ENCODE measurements at places on chromosomes 4 and X. TPM values are rescaled to one million over a fixed set of nuclear protein-coding genes. Genes with fewer than 3 reads are reported as not detected.

The MAGEA2 gene
- total RNA-seq, result not detected

The CXorf65 gene
- not detected for total RNA-seq

The SMARCA1 gene
- 136 TPM for total RNA-seq

The NR3C2 gene
- total RNA-seq, result 5.2 TPM

The FAAH2 gene
- 12.0 TPM for total RNA-seq

The TRAM1L1 gene
- total RNA-seq, result 5.2 TPM

The QRFPR gene
- total RNA-seq, result 1.0 TPM

The SEC24B gene
- total RNA-seq, result 34.6 TPM

The VCX gene
- not detected for total RNA-seq

The NSG1 gene
- 0.69 TPM for total RNA-seq

The TSPYL2 gene
- total RNA-seq, result 3.3 TPM

The GYG2 gene
- 3.2 TPM for total RNA-seq

The NXF2 gene
- total RNA-seq, result not detected

The DKK2 gene
- total RNA-seq, result 0.65 TPM

The PAQR3 gene
- total RNA-seq, result 23.0 TPM

The TMPRSS11A gene
- total RNA-seq, result 0.05 TPM

The PPEF1 gene
- not detected for total RNA-seq

The BEX1 gene
- total RNA-seq, result 0.20 TPM

The RPA4 gene
- 0.17 TPM for total RNA-seq

The PSAPL1 gene
- total RNA-seq, result not detected

The RNF175 gene
- total RNA-seq, result 0.35 TPM

The OPRPN gene
- total RNA-seq, result not detected

The SUPT20HL1 gene
- not detected for total RNA-seq

The BMPR1B gene
- 6.5 TPM for total RNA-seq

The BANK1 gene
- 1.9 TPM for total RNA-seq

The SFRP2 gene
- not detected for total RNA-seq

The LIN54 gene
- 10.3 TPM for total RNA-seq

The FRG1 gene
- total RNA-seq, result 42.8 TPM
